Kidney (tissue), 22 donors: ENCODE measurements at places on chromosomes 7 and 10. TPM values are rescaled to one million over a fixed set of nuclear protein-coding genes. Genes with fewer than 3 reads are reported as not detected.

TFEC gene
- polyA plus RNA-seq = 10.0 TPM

CLDN4 gene
- 82.6 TPM for polyA plus RNA-seq

GRM3 gene
- polyA plus RNA-seq = not detected

GRCh38 chr10:84890706-84891105 lies 562.3 kb downstream of the CCSER2 start:
- DNase-seq = no peak
